ENCODE measurements at places on chromosomes 16 and 17.

DNA sequence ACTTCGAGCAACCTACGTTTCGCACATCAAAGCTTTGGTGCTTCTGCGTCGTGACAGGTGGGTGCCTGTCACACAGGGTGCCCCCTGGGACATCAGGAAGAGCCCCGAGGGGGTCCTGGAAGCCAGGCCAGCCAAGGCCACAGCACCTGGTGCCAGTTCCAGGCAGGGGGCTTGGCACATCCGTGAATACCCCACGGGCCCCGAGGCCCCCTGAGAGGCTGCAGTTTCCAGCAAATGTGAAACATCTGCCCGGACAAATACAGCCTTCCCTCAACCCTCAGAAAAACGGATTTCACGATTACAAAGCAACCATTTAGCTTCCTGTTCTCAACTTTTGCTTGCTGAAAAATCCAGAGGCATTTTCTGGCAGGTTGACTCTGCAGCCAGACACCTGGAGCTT is 109.3 kb upstream of the METRNL start:
- no peak for DNase-seq

DNA sequence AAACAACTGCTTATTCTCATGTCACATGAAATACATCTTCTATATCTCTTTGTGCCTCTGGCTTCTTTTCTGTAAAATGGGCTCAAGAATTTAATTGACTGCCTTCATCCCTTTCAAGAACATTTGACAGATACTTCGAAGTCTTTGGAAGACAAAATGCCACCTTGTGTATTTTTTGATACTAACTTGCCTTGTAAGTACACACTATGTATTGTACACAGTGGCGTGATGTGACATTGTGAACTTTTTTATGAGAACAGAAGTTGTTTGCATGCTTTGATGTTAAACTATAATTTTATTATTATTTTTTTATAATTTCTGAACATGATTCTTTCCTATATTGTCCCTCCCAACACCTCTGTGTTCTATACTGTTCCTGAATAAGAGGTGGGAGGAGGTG is 73.7 kb downstream of the MAP2K4 start:
- DNase-seq: no peak

- no peak for DNase-seq
These were observed 3.7 kb downstream of the KCTD13 start for GRCh38 chr16:29922326-29922725.

GRCh38 chr17:47852113-47852949 is 1.4 kb upstream of the SP6 start:
- no peak for DNase-seq

DNA sequence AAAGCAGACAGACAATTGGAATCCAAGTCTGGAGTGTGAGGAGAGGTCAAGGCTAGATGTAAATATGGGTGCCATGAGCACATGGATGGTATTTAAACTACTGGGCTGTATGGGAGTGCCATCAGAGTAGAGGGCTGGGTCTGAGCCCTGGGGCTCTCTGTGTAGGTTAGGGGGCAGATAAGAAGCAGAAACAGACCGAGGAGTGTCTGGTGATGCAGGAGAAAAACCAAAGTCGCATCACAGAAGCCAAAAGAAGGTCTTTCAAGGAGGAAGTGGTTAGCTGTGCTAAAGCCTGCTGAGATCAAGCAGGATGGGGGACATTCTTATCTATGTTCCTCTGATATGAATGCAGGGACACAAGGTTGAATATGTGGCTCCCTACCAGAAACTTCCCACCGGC is 1.9 kb downstream of the TSEN54 start:
- no peak for DNase-seq
